ENCODE measurements at places on chromosomes 4 and X. TPM values are rescaled to one million over a fixed set of nuclear protein-coding genes. Genes with fewer than 3 reads are reported as not detected.

Gene UGT2A1
- total RNA-seq: not detected

Gene CFAP47
- 0.12 TPM for total RNA-seq

Gene SSX2B
- total RNA-seq: not detected

Gene ARR3
- total RNA-seq: not detected

Gene MAGEA9B
- not detected for total RNA-seq

Gene PCSK1N
- 2.9 TPM for total RNA-seq

Gene CT45A3
- not detected for total RNA-seq

Measured in uterine smooth muscle cell (primary cell).